ENCODE measurements at places on chromosomes 5 and 9.
A peak's percentile ranks its signal among the peaks of the same experiment; 100 is the strongest.

DNA sequence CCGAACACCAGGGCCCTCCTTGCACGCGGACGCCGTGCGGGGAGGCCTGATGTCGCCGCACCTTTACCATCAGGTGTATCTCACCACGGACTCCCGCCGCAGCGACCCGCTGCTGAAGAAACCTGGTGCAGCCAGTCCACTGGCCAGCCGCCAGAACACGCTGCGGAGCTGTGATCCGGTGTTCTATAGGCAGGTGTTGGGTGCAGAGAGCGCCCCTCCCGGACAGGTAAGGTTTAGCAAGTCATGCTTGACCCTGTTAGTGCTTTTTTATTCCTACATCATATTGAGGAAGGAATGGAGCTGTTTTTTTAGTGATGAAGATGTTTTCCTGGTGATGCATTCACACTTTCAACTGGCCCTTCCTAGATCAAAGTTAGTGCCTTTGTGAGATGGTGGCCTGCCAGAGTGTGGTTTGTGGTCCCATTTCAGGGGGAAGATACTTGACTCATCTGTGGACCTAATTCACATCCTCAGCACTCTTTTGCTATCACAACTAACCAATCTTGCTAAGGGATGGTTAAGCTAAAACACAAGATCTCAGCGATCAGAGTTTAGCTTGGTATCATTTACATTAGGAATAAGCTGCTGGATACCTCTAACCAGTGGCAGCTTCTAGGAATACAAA is 2.7 kb downstream of the PCDHGC3 start:
- no peak for DNase-seq

- no peak for DNase-seq
These were observed 6.8 kb downstream of the KDM4C start for GRCh38 chr9:6764523-6764922.

DNA sequence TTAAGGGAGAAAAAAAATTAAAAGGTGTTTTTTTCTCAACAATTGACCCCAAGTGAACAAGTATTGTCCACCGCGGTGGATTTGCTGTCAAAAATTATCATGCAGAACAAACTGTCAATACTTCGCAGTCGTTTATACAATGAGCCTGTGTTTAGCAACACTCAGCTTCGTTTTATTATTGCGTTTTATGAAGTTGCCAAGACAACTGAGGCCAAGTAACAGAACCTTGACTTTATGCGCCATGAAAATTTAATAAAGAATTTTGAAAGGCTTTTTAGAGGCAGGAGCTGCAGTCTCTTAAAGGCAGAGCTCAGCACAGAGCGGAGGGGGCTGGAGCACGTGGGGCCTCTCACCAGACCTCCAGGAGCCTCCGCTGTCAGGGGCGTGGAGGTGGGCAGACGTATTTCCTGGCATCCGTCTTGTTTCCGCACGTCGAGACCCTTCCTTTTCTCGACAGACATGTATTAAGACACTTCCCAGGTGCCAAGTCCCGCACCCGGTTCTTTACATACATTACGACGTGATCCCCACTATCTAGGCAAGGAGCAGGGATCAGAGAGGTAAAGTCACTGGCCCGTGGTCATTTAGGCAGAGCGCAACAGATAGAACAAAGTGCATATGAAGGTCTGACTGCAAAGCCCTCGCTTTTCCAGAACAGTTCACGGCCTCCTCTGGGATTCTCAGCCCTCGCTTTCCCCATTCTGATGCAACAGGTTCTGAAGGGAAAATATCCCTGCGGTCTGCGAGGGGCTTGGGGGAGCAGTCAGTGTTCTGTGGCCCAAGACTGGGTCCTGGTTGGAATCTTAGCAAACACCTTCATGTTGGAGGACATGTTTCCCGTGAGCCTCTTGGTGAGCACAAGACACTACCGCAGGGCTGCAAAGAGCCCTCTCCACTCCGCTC is 164.4 kb downstream of the DAB2IP start:
- no peak for DNase-seq

- DNase-seq: no peak
These were observed at the start of gene LURAP1L for GRCh38 chr9:12774861-12775678. Gene LURAP1L, plus strand, starts transcription at chr9:12775020. Its CDS starts 696 bp downstream, at chr9:12775716.

DNA sequence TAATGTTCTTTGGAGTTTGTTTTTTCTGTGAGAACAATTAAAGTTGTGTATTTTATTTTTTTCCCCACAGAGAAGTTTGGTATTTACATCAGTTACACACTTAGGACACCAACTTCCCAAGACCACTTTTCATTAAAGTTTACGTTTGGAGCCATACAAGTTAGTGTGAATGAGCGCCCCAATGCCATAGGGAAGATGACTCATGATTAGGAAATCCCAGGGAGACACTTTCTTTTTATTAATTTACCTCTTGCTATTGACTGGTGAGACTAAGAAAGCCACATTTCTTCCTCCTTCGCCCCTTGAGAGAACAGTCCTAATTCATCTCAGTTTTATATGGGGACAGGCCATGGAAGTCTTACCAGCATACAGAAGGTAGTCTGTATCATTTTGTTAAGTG is 57.1 kb downstream of the EDIL3 start:
- no peak for DNase-seq

GRCh38 chr9:72013292-72013760 is 47.1 kb downstream of the C9orf57 start:
- no peak for DNase-seq

DNA sequence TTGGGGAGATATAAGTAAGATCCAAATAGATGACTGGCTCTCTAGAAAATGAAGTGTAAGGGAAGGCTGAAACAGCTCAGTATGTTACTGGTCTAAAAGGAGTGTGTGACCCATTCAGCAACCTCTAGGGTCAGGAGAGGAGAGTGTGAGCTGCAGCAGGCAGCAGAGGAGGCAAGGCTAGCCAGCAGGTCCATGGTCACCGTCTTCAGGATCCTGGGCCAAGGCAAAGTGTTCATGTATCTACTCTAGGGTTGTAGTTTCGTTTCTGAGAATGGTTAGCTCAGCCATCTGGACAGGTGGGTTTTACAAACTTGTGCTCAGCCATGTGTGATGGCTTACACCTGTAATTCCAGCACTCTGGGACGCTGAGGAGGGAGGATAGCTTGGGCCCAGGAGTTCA is 13.7 kb downstream of the MYO10 start:
- no peak for DNase-seq

DNA sequence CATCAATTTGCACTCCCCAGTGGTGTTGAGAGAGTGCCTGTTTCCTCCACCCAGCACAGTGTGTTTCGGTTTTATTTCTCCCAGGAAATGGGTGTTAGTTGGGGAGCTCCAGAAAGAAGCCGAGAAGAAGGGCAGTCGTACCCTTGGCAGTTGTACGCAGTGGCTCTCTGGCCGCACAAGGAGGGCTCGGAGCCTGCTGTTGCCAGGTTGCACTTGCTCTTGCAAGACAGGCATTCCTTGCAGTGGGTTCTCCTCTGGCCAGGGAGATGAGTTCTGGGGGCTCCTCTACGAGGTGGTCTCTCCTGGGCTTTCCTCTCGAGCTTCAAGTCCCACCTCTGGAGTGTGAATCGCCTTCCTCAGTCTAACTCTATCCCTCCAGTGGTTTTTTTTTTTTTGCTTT is 29.1 kb downstream of the QRFP start:
- no peak for DNase-seq

DNA sequence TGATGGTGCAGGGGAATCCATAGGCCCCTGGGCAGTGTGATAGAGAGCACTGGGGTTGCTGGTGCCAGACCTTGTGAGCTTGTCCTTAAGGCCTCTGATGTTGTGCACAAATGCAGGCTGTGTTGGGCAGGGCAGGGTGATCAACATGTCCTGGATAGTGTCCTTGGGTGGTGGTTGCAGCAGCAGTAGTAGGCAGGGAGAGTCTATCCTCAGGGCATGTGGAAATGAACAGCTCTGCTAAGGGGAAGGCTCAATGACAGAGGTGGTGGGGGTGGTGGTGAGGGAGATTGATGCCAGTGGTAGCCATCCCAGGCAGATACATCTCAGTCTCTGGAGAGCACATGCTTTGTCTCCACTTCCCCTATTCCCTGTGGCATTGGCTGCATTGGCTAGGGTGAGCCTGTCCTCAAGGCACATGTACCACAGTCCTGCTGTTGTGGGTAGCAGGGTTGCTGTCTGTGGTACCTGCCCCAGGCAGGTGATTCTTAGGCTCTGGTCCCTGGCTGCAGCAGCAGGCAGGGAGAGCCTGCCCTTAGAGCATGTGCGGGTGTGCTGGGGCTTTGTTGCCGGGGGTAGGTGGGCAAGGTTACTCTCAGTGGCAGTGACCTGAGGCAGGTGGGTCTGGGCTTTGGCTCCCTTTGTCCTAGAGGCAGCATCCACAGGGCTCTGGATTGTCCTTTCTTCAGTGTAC is 111.1 kb downstream of the WDR70 start:
- no peak for DNase-seq

- no peak for DNase-seq
These were observed at the start of gene PCDHGA2 for GRCh38 chr5:141338538-141339306. Gene PCDHGA2, plus strand, starts transcription at chr5:141338760.

DNA sequence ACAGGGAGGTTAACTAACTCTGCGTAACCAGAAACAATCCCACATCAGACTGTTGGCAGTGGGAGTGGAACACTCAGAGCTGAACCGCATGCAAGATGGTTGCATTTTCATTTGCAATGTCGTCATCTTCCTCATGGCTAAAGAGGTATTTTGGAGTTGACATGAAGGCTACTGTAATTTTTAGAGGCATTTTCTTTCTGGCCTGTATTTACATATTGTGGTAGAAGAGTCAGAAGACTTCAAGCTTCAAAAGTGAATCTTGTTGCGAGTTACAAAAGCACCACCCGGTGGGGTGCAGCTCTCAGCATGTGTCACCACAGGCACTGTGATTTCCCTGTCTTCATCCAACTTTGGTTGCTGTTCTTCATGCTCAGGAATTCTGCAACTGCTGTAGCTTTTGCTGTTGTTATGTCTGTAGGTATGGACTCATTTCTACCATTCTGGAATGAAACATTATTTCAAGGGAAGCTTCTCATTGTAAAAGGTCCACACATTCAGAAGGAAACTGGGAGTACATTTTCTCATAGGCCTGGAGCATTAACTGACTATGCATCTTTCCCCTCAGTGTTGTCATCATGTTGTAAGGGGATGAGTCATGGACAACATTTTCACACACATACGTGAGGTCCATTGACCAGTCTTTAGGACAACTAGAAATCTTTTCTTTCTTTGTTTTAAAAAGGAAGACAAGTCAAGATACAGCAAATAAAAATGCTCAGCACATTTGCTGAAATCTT is 35.4 kb upstream of the GDNF start:
- DNase-seq: no peak

GRCh38 chr5:9604416-9604815 is 25.7 kb downstream of the TAS2R1 start:
- no peak for DNase-seq

DNA sequence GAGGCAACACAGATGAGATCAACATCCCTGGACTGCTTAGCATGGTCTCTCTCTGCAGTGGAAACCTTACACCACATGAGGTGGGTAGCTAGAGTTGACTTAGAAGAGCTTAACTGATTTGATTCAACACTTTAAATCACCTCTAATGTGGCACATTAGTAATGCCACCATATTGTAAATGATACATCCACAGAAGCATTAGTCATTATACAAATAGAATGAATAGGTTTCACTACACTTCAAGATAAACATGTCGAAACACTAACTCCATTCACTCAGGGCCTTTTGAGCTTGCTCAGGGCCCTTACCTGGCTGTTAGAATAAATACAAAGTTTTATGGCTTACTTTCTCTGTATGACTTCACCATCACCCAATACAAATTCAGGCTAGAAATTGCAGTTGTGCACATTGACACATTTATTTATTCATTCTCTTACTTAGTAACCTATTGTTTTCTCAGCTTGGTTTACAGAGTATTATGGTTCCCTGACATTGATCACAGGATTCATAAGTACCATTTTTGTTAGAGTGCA is 9.3 kb upstream of the SMAD5 start:
- DNase-seq: no peak

GRCh38 chr9:116015855-116016254 is 137.7 kb upstream of the PAPPA start:
- DNase-seq: no peak

DNA sequence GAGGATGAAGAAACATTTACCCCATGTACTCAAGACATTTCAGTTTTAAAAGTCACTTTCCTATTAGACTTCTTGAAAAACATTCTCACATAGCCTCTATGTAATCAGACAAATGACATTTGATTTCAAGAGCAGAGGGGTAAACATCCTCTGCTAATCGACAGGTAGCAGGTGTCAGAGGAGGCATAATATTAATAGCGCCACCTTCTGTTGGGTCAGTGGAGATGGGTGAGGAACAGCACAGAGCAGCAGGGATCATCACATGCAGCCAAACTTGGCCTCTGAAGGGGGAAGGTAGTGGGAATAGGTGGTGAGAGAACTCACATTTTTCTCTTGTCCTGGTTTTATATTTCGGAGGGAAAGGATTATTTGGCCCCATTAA is 3.3 kb upstream of the LSM11 start:
- DNase-seq: peak; percentile 52

DNA sequence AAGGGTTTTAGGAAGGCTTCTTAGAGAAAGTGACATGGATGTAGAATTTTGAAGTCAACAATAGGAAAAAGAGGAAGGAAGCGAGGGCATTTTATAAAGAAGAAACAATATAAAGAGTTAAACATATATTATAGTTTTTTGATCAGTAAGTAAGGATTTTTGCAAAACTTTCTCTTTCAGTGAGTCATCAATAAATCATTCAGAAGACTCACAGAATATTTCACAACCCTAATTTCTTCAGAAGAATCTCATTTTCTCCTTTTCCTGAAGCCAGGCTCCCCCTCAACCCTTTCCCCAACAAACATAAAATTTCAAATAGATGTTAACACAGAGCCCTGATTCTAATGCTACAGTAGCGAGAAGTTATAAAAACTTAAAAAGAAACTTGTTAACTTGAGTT is 4.3 kb upstream of the COX7C start:
- DNase-seq: no peak

GRCh38 chr5:35518104-35518503 is 99.6 kb upstream of the SPEF2 start:
- DNase-seq: no peak

DNA sequence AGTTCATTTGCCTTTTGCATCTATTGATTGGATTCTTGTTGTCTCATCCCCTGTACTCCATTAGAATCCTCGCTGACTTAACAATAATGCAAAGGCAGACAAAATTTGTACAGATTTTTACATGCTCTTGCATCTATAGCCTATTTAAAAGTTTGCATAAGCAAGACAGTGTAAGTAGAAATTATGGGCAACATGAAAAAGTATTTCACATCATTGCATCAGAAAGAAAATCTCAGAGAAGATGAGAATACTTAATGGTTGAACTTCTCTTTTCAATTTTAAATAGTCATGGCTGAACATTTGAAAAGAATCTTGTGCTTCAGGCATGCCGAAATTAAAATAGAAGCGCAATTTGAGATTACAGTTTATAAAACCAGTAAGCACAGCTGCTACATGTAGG is 226.4 kb downstream of the EFNA5 start:
- DNase-seq: no peak

GRCh38 chr5:128197896-128198522 is 114.4 kb downstream of the SLC12A2 start:
- DNase-seq: no peak

DNA sequence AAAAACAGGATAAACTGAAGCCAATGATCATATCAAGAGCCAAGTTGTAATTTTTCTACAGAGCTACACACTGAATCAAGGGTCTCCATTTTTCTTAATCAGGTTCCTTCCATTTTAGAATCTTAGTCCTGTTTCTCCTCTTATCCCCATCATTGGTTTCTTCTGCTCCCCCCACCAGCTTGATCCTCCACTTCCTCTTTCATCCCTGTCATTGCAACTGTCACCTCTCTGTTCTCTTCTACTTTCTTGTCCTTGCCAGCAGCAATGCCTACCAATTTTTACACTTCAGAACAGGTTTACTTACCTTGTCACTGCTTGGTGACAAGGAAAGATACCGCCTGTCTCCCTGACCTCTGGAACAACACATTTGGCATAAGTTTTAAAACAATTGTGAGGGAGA is 97.3 kb downstream of the CFAP90 start:
- DNase-seq: no peak

Measured in hematopoietic multipotent progenitor cell treated with erythropoietin and hydrocortisone succinate and interleukin-3 and kit ligand, for 15 days (in vitro differentiated cells).